Endothelial cell (in vitro differentiated cells): ENCODE measurements at places on chromosomes 2 and 18.

DNA sequence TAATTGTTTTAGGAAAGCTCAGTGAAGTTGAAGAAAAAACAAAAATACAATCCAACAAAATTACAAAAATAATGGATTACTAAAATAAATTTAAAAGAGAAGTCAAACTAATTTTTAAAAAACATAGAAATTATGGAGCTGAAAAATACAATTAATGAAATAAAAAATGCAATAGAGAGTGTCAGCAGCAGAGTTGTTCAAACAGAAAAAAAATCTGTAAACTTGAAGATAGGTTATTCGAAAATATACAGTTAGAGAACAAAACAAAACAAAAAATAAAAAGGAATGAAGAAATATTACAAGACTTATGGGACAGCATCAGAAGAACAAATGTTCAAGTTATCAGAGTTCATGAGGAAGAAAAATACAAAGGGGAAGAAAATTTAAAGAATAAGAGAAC, 114.7 kb downstream of the GULP1 start:
- no peak for DNase-seq

GRCh38 chr2:157302492-157303099, 23.0 kb downstream of the ERMN start:
- DNase-seq: peak; percentile 27

- DNase-seq: no peak
These were observed 83.6 kb downstream of the TNS1 start for GRCh38 chr2:217919204-217919603.

DNA sequence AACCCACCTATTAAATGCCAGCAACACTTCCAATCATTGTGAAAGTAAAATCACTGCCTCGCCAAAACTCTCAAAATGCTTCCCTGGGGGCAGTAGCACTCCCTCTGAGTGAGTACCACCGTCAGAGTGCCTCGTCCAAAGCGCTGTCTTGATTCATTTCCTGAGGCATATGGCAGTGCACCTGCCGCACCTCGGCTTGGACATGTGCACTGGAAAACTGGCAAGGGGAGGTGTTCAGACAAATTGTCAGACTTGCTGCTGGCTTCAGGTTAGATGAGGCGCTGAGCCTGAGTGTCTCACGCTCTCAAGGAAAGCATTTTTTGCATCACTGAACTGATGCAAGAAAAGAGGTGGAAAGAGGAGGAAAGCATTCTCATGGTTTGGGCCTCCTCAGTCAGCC, 132.8 kb downstream of the ATL2 start:
- DNase-seq: no peak
